Bronchial epithelial cell (primary cell): ENCODE measurements at places on chromosomes 16 and 17. TPM values are rescaled to one million over a fixed set of nuclear protein-coding genes. Genes with fewer than 3 reads are reported as not detected.

The GAST gene
- total RNA-seq, result 0.90 TPM in 1 of 2 replicates, not detected in the other

The ATP1B2 gene
- total RNA-seq, result not detected in 2 replicates

The IL21R gene
- total RNA-seq, result not detected in 2 replicates

The TXNDC11 gene
- total RNA-seq, result 29.4 and 35.8 TPM in 2 replicates

The PLEKHM1 gene
- total RNA-seq, result 38.7 and 45.2 TPM in 2 replicates
